ENCODE measurements at places on chromosomes 2 and 18.
A peak's percentile ranks its signal among the peaks of the same experiment; 100 is the strongest.

DNA sequence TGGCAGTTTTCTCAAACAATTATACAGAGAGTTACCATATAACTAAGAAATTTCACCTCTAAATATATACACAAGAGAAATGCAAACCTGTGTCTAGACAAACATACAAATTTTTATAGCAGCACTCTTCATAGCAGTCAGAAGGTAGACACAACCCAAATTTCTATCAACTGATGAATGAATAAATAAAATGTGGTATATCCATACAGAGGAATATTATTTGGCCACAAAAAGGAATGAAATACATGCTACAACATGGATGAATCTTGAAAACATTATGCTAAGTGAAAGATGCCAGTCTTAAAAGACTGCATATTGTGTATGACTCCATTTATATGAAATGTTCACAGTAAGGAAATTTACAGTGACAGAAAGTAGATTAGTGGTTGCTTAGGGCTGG lies 30.6 kb upstream of the KDM3A start:
- DNase-seq = no peak

DNA sequence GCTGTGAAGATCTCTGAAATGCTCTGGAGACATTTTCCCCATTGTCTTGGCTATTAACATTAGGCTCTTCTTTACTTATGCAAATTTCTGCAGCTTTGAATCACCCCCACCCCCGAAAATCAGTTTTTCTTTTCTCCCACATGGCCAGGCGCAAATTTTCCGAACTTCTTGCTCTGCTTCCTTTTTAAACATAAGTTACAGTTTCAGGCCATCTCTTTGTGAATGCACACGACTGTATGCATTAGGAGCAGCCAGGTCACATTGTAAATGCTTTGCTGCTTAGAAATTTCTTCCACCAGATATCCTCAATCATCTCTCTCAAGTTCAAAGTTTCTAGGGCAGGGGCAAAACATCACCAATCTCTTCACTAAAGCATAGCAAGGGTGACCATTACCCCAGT lies 106.8 kb downstream of the PARD3B start:
- no peak for DNase-seq

DNA sequence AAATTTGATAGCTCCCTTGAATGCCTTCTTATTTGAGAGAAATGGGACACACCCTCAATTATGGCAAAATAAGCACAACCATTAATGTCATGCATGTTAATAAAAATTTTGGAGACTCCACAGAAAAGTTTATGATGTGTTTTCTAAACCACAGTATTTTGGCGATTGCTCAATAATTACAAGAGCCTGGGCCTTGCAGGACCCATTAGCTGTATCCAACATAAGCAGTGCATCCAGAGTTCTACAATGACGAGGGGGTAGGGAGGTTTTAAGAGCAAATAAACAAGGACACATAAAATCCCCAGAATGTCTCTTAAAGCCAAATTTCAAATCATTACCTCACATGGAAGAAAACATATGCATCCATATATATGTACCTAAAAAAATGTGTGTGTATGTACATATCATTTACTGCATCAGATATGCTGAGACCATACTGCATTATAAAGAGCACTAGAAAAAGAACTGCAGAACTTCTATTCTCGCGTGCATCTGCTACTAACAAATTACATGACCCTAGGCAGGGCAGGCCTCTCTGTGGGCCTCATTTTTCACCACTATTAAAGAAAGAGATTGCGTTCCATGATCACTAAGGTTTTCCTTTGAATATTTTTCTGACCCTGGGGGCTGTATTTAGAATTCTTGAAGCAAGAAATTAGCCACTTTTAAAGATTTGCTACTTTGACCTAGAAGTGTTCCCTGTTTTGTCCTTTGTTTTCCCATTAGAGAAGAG lies 38.0 kb downstream of the CMPK2 start:
- peak; percentile 58 for DNase-seq

GRCh38 chr18:26320686-26321085 lies 94.4 kb downstream of the TAF4B start:
- DNase-seq = no peak

GRCh38 chr18:54679318-54680149 lies 88.5 kb downstream of the DYNAP start:
- DNase-seq = peak; percentile 78

GRCh38 chr2:119372778-119373568 lies 6.2 kb downstream of the DBI start:
- DNase-seq = no peak

- no peak for DNase-seq
Observed at GRCh38 chr2:235577404-235578330, 83.8 kb downstream of the AGAP1 start.

- DNase-seq = peak; percentile 22
Observed at GRCh38 chr18:54254265-54254758, 15.0 kb upstream of the POLI start.

DNA sequence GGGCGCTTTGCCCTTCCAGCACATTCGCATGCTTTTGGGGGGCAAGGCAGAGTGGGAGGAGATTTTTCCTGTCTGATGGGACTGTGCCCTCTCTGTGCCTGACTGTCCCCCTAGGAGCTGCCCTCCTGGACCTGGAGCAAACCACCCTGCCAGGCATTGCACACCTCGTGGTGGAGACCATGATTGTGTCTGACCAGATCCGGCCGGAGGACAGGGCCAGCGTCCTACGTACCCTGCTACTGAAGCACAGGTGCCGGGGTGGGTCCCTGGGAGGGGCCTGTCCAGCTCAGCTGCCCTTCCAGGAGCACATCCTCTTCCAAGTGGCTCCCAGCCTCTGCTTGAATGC lies 5.3 kb downstream of the SLC4A3 start:
- DNase-seq = no peak

DNA sequence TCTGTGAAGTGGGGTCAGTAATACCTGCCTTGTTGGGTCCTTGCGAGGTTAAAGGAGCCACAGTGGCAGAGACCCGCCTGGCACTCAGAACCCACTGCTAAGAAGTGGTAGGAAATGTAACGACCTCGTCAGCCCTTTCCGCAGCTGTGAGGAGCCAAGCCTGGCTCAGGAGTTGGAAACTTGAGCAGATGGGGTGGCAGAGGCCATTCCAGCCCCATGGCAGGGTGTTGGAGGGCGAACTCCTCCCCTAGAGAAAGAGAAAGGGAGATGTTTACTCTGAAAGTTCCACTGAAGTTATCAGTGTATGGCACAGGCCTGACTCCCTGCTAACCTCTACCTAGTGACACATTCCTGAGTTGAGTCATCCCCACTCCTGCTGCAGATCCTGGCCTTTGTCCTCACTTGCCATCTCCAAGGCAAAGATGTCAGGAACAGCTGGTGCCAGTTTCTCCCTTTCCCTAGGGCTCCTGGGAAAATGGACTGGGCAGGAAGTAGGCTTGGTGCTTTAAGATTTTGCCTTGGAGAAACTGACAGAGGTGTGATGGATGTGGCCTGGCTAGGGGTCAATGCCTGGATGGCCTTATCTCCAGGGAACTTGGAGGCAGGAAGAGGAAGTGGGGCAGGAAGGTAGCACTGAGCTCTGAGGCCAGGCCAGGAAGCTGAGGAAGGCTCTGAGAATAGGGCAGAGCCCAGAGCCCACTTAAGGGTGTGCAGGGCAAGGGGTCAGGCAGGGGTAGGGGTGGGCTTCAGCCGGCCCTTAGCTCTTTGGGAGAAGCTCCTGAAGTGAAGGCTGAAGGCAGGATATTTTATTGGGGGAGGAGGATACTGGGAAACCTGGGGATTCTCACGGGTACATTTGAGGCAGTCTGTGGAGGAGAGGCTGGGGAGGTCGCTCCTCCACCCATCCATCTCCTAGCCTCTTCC lies 888 bp downstream of the VAMP5 start:
- peak; percentile 57 for DNase-seq

DNA sequence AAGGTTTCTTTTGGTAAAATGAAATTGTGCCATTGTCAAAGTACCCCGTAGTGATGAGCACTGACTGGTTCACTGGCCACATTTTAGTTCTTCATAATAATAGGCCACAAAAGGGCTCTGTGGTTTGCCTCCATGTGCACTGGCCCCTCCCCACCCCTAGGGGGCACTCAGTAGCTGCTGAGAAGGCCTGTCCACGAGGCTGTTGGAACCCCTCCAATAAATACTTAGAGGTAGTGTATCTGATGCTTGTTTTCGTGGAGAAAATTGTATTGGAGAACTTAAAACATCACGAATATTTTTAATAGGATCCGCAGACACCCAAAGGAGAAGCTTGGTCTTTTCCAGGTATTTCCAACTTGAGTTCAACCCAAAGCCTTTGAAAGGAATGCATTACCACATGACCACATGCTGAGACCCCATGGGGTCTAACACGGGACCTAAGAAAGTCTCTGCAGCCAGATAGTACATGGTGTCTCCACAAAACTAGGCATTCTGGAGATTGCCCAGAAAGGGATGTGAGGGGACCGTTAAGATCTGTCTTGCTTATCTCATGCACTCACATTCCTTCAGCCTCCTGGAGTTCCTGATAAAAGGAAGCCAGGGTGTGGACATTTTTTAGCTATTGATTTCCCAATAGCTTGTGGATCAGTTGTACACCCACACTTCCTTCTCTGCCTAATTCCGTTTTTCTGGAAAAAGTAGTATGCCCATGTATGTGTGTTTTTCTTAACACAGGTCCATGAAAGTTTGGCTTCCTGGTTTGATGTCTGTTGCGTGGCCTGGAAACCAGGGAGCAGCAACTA lies 28.5 kb upstream of the NOSTRIN start:
- peak; percentile 58 for DNase-seq

DNA sequence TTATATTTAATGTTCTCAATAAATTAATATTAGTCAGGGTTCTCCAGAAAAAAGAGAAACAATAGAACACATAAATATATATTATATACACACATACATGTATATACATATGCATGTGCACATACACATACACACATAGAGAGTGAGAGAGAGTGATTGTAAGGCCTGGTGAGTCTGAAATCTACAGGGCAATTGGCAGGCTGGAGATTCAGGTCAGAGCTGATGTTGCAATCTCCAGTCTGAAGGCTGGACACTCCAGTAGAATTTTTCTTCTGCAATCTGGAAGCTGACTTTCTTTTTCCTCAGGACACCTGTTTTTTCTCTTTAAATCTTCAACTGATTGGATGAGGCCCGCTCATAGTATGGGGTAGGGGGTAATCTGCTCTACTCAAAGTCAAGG lies 3.2 kb downstream of the TMEM182 start:
- DNase-seq = no peak

DNA sequence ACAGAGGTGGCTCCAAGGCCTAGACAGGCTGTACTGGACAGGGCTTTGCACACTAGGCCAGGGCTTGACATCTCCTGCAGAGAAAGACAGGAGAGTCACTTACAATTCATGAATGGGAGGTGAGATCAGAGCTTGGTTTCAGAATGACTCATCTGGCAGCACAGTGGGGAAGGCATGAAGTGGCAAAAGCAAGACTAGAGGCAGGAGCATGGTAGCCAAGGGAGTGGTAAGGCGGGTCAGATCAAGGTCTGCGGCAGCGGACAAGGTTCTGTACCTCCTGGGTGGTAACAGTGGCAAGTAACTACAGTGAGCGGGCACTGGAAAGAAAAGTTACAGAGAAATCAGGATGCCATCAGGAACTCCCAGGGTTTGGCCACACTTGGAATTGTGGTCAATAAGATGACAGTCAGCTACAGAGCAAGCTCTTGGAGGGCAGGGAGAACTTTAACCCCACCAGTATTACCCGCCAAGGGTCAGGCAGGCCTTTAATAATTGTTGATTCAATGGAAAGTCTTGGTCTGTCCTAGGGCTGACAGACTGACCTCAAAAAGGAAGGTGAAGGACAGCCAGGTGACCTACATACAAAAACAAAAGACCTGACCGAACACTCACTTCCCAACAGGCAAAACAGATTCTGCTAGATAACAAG lies 5.7 kb downstream of the MCFD2 start:
- DNase-seq = peak; percentile 66

DNA sequence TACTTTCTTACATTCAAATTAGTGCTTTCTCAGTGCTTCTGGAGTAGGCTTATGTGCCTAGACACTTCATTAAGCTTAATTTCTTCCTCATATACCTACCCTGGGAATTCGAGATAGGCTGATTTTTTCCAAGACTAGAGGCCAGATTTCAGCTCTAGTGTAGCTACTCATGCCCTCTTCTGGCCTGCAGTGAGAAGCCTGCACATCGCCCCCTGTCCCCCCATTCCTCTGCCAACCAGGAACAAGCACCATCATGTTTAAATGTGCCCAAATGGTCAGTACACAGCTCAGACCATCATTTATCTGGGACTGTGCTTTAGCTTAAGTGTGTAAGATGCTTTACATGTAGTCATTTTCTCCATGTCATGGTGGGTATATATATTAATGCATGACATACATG lies 1218.8 kb upstream of the LRRTM1 start:
- no peak for DNase-seq

- no peak for DNase-seq
Observed at GRCh38 chr18:13606604-13607254, 119.6 kb downstream of the FAM210A start.

DNA sequence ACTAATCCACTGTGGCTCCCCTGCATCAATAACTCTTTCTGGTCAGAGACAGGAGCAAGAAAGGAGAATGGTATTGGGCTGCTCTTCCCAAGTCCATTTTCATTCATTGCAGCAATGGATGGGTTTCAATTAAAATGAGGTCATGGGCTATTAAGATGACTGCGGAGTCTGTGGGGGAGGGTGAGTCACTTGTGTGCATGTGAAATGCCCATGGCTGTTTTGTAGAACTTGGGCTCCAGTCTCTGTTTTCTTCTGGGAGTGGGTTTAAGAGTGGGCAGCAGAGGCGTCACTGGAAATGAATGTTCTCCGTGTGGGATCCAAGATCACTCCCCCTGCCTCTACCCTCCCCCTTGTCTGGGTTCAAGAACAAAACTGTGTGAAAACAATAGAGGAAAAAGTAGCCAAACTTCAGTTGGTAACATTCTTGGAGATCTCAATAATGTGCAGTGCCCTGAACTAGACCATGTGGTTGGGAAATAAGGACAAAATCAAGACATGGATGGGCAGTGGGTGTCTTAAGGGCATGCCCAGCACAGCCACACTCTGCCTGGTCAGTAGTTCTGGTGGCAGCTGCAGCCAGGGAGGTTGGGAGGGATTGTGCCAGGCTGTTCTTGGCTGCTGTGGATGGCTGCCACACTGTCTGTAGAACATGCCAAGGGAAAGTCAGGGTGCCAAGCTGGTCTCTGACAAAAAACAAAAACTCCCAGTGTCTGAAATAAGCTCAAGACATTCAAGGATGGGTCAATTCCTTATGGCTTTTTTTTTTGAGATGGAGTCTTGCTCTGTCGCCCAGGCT lies 68.2 kb upstream of the CXCR4 start:
- no peak for DNase-seq

DNA sequence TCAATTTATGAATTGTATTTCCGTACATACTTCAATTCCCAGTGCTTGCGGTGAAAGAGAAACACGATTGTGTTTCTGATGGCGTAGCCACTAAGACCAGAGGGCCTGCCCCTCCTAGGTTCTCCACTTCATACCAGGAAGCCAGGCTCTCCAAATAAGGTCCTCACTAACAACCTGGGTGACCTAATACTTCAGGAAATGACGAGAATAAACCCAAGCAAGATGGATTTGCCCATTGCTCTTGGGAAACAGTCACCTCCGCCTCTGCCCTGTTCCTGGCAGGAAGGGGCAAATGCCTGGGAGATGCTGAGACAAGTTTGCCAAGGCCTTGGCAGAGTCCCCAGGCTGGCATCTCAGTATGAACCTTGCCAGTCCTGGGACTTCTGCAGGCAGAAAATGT lies 41.8 kb downstream of the TTC32 start:
- DNase-seq = no peak

All from fibroblast of skin of abdomen (primary cell).